Activated CD4-positive, alpha-beta T cell treated with anti-CD3 and anti-CD28 coated beads, Interleukin-2, amount 50 U/mL, for 16 hours (primary cell): ENCODE measurements at places on chromosomes 11 and 22.
A peak's percentile ranks its signal among the peaks of the same experiment; 100 is the strongest.

GRCh38 chr11:128904656-128905344 lies 13.6 kb downstream of the KCNJ5 start:
- DNase-seq = no peak

DNA sequence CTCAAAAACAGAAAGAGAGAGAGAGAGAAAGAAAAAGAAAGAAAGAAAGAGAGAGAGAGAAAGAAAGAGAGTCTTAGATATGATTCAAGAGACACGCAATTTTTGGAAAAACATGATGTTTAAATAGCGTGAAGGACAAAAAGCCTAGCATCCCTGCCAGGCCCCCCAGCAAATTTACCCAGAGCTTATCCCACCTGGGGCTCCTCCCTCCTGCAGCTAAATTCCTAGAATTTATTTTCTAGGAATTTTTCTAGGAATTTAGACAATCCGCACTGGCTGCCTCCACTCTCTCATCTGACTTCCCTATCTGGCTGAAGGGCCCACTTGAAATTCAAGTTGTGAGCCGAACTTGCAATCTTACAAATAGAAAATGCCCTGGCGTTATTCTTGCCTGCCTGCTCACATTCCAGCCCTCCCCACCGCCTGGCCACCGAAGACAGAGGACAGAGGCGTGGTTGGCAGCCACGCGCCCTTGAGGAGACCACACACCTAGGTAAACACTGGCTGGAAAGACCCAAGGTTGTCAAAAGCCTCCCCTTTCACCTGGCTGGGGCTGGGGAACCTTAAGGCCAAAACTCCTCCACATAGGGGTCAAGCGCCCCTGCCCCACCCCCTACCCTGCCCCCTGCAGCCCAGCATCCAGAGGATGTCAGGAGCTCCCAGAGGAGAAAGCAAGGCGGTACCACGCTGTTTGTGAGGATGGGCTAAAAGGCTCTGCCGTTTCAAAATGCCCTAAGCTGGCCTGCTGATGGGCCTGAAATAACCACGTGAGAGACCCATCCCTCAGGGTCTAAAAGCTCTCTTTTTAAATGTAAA lies 42.2 kb downstream of the AHNAK start:
- DNase-seq = no peak

DNA sequence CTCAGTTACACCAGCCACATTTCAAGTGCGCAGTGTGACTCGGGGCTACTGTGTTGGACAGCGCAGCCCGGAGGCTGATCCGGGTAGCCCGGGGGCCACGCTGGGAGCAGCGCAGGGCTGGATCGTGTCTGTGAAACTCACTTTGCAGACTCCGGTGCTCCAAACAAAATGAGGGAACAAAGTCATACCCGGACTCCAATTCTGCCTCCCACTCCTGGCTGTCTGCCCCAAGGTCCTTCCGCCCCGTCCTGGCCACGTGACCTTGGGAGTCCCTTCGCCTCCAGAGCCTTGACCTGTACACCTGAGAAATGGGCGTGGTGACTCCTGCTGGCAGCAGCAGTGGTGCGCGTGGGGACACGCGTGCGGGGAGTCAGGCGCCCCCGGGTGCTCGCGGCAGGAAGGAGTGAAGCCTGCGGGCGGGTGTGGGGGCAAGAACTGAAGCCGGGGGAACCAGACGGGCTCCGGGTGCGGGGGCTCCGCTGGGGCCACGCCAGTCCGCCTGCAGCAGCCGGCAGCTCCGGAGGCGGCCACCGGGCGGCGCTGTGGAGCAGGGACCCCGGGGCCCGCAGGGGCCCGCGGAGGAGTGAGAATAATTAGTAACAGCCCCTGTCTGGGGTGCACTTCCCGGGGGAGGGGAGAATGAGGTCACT lies 42.4 kb downstream of the KCNJ4 start:
- no peak for DNase-seq

- no peak for DNase-seq
Measured at GRCh38 chr11:78429660-78430059, 12.0 kb upstream of the GAB2 start.

DNA sequence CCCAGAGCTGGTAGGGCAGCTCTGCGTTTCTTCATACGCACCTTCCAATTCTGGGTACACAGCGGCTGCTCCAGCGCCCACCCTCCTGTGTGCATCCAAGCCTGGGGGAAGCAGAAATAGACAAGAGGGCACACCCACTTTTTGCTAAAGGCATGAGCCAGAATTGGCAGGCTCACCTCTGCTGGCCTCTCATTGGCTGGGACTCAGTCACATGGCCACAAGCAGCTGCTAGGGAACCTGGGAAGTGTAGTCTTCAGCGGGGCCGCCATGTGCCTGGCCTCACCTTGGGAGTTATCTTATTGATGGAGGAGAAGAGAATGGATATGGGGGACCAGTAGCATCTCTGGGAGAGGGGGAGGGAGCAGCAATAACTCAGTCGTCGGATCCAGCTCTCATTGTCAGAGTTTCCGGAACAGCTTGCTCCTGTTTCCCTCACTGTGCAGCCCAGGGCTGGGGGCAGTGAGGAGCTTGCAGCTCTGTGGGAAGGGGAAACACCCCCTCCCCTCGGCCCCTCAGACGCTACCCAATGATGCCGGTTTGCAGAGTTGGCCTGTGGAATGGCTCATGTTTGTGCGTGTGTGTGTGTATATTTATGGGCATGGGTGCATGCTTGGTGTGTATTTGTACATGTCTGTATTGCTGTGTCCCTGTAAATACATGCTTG lies 11.8 kb upstream of the MIEF1 start:
- peak; percentile 87 for DNase-seq

DNA sequence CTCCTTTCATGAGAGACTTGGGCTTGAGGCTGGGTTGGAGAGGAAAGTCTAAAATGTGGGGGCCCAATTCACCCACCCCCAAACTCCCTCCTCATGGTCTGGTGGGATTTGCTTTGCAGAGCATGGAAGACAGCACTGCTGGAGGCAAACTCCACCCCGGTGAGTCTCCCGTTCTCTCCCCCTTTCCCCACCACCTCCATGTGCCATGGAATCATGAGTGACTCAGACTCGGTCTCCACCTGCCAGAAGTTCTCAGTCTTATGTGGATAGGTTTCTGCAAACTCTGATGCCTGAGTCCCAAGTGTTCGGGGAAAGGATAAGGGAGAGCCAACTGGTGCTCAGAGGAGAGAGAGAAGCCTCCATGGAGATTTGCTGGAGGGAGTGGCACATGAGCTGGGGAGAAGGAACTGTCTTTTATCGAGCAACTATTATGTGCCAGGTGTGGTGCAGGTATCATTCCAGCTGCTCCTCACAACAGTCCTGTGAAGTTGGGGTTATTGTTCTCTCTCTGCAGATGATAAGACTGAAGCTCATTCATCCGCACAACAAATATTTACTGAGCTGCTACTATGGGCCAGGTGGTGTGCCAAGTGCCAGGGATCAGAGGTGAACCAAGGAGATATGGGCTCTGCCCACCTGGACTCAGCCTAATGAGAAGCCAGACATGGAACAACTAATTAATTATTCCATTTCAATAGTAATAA lies 6.6 kb downstream of the PLEKHB1 start:
- no peak for DNase-seq

- DNase-seq = no peak
Measured at GRCh38 chr11:112805658-112806057, 155.6 kb upstream of the NCAM1 start.

DNA sequence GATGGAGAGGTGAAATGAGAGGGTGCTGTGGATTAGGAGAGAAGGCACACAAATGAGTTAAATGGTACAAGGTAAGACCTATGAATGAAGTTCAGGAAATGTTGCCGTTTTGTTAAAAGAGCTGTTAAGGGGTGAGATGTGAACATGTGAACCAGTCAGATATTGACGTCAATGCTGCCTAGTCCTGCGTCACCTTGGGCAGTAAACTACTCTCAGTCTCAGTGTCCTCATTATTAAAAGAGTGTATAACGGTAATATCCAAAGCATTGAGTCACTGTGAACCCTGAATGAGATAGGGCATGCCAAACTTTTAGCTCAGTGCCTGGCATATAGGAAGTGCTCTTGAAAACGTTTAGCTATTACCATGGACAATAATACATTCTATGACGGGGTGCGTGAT lies 32.4 kb upstream of the SORL1-AS1 start:
- no peak for DNase-seq

- peak; percentile 68 for DNase-seq
Measured at GRCh38 chr22:36356708-36357624, 30.8 kb downstream of the MYH9 start.

GRCh38 chr22:49040111-49040510 lies 787.6 kb downstream of the BRD1 start:
- no peak for DNase-seq

- no peak for DNase-seq
Measured at GRCh38 chr11:36455658-36456111, 54.4 kb downstream of the TRAF6 start.

DNA sequence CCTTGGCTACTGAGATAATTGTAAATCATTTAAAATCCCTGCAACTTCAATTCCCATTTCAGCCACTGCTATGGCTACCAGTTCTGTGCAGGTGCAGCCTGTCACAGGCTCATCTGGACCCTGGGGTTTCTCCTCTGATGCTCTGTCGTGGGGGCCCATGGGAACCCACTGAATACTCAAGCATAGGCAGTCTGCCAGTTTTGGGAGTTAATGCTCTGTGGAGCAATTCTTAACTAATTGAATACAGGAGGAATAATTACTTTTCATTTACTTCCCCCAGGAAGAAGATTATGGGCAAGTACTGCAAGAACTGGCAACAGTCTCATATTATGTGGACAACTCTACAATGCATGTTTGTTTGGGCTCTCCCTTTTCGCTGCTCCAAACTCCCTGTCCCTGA lies 25.9 kb downstream of the OR51E2 start:
- DNase-seq = no peak

DNA sequence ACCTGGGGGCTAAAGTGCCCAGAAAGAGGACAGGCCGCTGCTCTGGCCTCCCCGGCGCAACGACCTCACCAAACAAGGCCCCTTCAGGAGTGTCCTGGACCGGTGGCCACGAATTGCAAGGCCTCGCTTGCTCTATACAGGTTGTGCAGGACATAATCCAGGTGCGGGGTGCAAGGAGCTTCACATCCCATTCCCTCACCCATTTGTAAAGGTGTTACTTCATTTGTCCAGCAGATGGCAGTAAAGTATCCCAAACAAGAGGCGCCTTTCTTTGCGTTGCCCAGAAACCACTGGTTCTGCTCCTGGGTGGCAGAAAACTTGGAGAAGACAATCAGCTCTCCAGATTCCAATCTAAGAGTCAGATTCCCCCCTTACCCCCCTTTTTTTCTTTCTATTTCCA lies 35.9 kb upstream of the PRDM11 start:
- peak; percentile 69 for DNase-seq

DNA sequence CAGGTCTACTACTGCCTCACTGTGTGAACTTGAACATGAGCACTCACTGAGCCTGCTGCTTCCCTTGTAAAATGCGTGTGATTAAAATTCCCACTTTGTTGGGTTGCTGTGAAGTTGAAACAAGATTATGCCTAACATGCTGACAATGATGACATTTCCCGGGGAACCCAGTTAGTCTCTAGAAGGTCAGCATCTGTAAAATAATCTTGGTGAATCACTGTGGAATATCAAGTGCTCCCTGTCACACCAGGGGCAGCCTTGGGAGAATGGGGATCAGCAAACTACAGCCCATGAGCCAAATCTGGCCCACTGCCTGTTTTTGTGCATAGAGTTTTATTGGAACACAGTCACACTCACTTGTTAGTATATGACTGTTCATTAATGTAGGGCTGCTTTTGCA lies 335.2 kb downstream of the MIAT start:
- DNase-seq = no peak

- no peak for DNase-seq
Measured at GRCh38 chr11:75949023-75949672, 134.1 kb downstream of the UVRAG start.

GRCh38 chr11:962688-963087 lies 37.0 kb downstream of the AP2A2 start:
- DNase-seq = no peak
